Peyer's patch (tissue), 4 donors: ENCODE measurements at places on chromosomes 2 and 18. TPM values are rescaled to one million over a fixed set of nuclear protein-coding genes. Genes with fewer than 3 reads are reported as not detected.

VRK2 gene
- total RNA-seq, result 17.3 TPM

APCDD1 gene
- 18.2 TPM for total RNA-seq

AOX1 gene
- total RNA-seq, result 7.9 TPM

CNGA3 gene
- 1.7 TPM for total RNA-seq

RBM44 gene
- total RNA-seq, result 0.38 TPM

GRCh38 chr2:150466741-150467620 is 20.5 kb downstream of the RND3 start:
- no peak for DNase-seq

- DNase-seq, result no peak
Measured at GRCh38 chr2:217942731-217943335, 60.0 kb downstream of the TNS1 start.

DNA sequence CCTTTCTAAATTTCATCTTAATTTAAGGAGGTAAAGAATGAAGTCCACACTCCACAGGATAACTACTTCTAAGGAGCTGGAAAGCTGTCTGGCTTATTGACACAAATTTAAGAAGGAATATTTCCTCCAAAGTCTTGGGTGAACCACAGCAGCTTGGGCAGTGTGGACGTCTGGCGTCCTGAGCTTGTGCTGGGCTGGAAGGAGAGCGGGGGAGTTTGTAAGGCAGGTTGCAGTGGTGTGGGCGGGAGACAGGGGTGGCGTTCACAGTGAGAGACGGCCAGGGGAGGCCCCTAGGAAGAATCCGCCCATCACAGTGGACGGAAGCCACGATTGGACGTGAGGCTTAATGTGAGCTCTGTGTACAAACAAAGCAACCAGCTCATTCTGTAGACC is 25.7 kb downstream of the ADI1 start:
- no peak for DNase-seq

GRCh38 chr18:26051843-26052242 is 38.6 kb downstream of the SS18 start:
- DNase-seq, result no peak

GRCh38 chr2:229571243-229571642 is 143.1 kb downstream of the DNER start:
- no peak for DNase-seq

DNA sequence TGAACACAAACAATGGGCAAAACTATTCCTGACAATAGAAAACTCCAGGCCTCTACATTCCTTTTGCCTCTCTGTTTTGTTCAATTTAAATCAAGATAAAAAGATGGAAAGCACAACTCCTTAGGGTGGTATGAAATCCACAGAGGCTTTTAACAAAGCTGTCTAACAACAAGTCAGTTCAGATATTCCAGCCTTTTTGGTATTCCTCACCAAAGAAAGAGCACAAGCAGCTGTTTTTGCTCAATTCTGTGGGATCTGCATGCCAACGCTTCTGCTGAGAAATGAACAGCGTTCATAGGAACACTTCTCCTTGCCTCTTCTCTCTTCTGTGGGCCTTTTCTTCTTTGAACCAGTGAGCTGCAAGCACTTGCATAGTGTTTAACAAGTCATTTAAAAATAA is 411.6 kb upstream of the TCF4 start:
- no peak for DNase-seq

DNA sequence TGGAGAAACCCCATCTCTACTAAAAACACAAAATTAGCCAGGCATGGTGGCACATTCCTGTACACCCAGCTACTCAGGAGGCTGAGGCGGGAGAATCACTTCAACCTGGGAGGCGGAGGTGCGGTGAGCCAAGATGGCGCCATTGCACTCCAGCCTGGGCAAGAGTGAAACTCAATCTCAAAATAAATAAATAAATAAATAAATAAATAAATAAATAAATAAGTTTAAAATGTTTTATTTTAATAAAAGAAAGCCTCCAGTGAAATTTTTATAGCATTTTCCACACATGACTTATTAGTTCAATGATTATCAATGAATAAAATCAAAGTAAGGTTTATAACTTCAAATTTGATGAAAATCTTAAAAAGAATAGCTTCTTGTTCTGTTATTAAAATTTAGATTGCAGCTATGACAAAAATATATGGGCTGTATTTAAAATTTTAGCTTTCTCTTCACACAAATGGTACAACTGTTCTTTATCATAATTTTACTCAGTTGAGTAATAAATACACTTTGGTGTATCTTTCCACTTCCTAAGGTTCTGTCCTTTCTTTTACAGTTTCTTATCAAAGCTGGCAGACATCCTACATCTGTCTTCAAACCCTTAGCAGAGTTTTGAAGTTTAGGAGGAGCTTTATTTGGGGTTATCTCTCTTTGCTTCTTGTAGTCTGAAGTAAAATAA is 78.4 kb upstream of the ZSWIM2 start:
- no peak for DNase-seq

- DNase-seq, result no peak
Measured at GRCh38 chr2:237746302-237747080, 52.1 kb upstream of the RBM44 start.

DNA sequence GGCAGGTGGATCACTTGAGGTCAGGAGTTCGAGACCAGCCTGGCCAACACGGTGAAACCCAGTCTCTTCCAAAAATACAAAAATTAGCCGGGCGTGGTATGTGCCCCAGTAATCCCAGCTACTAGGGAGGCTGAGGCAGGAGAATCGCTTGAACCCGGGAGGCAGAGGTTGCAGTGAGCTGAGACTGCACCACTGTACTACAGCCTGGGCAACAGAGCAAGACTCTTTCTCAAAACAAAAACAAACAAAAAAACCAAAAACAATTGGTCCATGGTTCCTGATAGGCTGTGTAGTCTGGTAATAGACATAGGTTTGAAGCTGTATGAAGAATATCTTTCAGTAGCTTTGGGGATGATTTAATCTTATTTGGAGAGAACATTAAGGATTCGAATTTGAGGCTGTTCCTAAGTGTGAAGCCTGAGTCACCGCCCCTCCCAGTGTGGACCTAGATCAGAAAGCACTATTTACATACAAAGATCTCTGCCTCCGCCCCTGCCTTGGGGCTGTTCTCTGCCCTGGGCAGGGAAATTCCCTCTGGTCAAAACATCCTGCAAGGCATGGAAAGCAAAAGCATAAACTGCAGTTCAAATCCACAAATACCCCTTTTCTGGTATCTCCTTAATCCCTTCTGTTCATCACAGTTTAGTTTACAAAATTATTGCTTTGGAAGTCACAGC is 52.8 kb upstream of the PMAIP1 start:
- peak; percentile 87 for DNase-seq

- DNase-seq, result no peak
Measured at GRCh38 chr18:33014060-33014796, 241.4 kb upstream of the KLHL14 start.

- no peak for DNase-seq
Measured at GRCh38 chr2:225737556-225737955, 338.0 kb downstream of the NYAP2 start.

DNA sequence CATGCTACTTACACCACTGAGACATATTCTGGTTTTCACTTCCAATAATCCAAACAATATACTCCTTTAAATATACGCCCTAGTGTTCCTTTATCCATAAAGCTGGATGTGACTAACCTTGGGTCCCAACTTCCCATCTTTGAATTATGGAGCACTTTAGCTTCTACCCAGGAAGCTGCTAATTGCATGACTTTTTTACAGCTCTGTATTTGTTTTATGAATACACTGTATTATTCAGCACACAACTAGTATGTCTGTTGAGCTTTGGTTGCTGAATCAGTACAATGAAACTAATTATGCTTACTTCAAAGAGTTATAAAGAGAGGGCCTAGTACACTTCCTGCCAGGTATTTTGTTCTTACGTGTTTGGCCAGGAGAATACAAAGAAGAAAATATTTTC is 118.5 kb downstream of the BAZ2B start:
- DNase-seq, result no peak

DNA sequence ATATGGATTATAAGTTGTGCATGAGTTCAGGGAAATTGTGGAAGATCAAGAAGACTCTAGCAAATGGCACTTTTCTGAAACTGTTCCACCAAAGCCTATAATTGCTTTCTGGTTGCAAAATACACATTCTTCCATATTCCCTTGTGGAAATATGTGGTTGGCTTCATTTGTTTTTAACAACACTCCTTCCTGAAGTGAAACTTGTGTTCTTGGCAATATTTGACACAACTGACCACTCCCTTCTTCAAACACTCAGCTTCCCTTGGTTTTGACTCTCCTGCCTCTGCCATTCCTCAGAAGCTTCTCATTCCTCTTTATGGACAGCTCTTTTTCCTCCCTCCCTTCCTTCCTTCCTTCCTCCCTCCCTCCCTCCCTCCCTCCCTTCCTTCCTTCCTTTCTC is 192.3 kb downstream of the PMAIP1 start:
- no peak for DNase-seq

DNA sequence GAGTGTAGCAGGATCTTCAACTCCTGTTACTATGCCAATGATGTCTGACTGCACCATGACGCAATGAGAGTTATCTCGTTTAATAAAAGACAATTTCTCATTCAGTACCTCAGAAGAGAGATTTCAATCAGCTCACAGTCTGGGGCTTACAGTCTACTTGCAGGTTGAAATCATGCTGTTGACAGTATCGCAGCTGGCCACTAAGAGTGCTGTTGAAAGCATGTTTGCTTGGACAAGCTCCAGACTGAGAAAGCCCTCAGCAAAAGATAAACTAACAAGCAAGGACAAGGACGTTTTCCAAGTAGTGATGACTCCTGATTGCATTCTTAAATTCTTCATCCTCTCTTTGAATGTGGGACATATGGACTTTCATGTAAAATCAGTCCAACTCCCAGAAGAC is 145.2 kb upstream of the SYT4 start:
- no peak for DNase-seq

DNA sequence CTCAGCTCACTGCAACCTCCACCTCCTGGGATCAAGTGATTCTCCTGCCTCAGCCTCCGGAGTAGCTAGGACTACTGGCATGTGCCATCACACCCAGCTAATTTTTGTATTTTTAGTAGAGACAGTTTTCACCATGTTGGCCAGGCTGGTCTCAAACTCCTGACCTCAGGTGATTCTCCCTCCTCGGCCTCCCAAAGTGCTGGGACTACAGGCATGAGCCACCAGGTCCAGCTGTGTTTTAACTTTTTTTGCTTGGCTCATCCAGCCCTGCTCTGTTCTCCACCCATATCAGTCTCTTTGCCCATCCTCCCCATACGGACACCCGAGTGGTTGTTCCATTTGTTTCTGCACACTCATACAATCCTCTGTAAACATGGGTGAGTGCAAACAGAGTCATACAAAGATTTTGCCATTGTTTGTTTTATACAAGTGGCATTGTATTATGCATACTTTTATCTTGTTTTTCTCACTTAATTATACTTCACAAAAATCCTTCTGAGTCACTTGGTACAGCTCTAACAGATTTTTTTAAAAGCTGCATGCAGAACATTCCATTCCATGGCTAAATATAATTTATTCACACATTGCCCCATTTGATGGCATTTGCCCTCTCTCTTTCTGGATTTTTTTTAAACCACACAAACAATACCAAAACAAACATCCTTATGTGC is 5.3 kb downstream of the APOB start:
- DNase-seq, result no peak

DNA sequence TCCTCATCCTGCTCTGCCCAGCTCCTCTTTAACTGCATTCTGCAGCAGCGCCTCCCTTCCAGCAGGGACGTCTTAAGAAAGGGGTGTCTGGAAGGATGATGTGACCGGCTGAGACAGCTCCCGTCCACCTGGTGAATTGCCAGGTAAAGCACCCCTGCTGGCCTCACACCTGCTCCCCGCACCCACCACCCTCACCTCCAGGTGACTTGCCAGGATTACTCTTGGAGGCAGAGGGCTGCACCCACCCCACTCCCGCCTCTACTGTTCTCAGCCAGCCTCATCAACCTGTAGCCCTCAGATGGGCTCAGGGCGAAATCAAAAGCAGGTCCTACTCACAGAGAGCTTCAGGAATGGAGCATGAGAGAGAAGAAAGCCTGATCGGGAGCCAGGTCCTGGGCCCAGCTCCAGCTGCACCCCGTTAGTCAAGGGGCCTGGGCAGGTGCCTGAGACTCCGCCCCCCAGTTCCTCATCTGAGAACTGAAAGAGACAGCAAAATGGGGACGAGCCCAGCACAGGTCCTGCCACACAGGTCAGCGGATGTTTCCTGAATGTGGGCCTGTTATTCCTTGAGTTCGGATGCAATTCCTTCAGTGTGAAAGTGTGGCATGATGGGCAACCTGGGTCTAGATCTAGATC is 5.6 kb downstream of the ADRA2B start:
- DNase-seq, result no peak

- DNase-seq, result no peak
Measured at GRCh38 chr2:64295326-64296139, 151.3 kb upstream of the PELI1 start.

DNA sequence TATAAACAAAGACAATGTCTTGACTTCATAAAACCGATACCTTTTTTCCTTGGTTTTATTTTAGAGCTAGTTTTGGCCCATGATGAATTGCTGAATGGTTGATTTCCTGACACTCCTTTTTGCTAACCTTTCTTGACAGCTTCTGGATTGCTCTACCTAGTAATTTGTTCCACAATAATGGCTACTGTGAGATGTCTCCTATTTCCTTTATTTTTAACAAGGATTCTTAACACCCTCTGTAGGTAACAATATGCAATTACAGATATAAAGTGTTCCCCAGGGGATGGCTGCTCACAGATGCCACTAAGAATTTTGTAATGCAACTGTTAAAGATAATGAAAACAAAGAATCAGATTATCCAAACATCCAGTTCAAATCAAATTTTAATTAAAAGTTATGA is 100.8 kb upstream of the ATP5MC3 start:
- DNase-seq, result no peak

GRCh38 chr2:51299370-51299769 is 267.4 kb upstream of the NRXN1 start:
- DNase-seq, result no peak
